ENCODE measurements at places on chromosomes 7 and 10.

DNA sequence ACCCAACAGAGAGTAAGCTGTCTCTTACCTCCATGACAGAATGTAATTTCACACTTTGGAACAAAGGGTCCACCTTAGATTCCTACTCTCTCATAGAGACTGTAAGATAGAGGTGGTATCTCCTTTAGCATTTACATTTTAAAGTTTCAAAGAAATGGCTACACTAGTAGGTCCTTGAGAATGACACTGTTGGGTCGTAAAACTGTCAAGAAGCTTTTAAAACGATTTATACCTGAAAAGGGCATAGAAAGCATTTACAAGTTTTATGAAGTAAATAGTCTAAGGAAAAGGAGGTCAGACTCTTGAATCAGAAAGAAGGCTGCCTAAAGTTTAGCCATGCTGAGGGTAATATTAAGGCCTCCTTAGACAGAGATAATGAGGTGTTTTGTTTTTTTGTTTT, 1212.4 kb upstream of the PHF14 start:
- DNase-seq, result no peak

GRCh38 chr7:37424995-37425394, 23.7 kb downstream of the ELMO1 start:
- DNase-seq, result no peak

DNA sequence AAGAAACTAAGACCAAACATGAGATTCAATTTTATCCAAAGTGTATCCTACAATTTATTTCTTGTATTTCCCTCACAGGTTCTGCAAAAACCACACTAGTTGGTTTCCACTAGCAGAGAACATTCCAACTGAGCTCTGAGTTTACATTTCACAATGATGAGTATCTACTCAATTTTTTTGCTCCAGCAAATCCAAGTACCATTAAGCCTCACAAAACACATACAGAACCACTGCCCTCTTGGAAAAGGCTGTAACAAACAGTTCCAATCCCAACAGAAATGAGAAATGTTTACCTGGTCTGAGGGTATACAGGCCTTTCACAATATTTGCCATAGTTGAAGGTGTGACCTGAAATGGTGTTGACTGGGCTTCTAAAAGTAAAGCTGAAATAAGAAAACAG, 59.9 kb downstream of the CACUL1 start:
- no peak for DNase-seq

DNA sequence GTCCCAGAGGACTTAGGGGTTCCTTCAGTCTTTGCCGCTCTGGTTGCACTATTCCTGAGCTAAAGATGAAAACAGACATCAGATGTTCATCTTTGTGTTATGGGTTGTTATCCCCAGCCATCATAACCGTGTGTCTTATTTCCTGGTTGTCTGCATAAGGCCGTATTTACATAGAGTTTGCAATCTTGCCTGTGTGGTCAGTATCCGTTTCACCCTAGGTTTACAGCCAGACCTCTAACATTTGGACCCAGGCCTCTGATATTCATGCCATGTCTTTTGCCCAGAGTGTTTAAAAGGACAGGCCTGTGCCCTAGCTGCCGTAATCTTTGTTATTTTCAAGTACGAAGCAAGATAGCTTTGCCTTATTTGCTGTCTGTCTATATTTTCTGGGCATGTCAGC, 26.6 kb downstream of the LRRC4 start:
- no peak for DNase-seq

DNA sequence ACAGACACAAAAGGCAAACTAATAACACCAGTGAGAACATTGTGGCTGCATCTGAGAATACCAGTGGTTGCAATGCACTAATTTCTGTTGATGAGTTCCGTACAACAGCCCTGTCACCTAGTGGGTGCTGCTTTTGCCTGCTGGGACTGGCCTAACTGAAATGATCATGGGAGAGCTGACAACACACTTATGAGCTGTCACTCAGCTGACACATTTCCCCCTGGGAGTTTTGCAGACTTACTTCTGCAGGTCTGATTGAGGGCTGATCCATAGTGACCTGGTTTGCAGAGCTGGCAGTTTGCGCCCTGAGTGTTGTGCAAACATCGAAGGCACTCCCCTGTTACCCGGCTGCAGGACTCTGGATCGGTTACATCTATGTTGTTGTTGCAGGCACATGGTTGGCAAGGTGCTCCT, 60.6 kb upstream of the LAMB1 start:
- no peak for DNase-seq

- no peak for DNase-seq
Measured at GRCh38 chr7:9958486-9958885, 1015.2 kb upstream of the PHF14 start.

DNA sequence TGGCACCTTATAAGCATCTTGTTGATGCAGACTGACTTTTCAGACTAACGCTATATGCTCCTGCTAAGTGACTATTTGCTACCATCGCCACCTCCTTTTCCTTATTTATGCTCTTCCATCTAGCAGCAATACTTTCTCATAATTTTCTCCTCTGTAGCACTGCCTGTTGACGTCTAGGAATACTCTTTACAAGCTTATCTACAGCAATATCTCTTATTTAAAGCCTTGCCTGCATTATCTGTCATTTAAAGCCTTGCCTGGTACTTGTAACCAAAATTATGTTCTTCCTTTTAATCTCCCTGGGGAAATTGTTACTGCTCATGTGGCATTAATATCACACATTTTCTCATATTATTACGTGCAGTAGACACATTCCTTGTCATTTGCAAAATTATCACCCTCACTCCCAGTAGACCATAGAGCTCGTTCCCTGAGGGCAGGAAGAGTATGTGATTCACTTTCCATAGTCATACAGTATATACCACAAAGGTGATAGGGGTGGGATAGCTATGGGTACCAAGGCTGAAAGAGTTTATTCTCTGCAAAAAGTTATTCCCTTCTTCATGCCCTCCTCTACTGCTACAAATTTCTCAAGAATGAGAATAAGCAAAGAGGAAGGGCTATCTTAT, 359.7 kb upstream of the PCDH15 start:
- DNase-seq, result no peak

- DNase-seq, result no peak
Measured at GRCh38 chr10:113666682-113667252, 2.9 kb upstream of the NRAP start.

GRCh38 chr7:155698633-155699032, 54.2 kb downstream of the RBM33 start:
- no peak for DNase-seq

DNA sequence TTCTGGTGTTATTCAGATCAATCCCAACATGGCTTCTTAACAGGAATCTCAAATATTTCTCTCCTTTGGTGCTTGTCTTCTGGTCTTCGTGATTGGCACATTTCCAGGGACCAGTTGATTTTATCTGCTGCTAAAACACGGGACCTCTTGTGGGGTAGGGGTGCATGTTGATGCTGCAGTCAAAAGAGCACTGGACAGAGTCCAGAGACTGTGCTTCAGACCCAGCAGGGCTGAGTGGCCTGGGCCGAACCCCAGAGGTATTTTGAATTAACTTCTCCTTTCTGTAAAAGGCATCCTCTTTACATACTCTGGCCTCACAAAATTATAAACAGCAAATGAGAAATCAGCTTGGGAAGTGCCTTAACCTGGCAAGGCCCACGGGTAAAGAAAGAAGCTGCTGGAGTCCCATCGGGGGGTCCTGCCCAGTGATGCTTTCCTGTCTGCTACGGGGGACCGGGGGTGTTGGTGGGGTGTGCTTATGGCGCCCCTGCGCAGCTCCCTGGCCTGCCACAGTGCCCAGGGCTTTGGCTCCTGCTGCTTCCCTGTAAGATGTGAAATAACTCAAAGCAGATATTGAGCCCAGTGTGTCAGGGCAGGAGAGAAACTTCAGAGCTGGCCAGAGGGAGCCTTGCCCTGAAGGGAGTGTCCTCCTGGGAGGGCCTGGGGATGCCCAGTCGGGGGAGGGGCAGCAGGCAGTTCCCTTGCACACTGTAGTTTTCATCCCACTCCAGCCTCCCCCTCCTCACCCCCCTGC, 230.5 kb downstream of the TCF7L2 start:
- no peak for DNase-seq

GRCh38 chr10:71231206-71231605, 18.8 kb downstream of the UNC5B start:
- no peak for DNase-seq

- DNase-seq, result no peak
Measured at GRCh38 chr7:29924684-29925083, 64.9 kb downstream of the SCRN1 start.

- no peak for DNase-seq
Measured at GRCh38 chr7:142248166-142249160, 9.4 kb downstream of the PRSS58 start.

DNA sequence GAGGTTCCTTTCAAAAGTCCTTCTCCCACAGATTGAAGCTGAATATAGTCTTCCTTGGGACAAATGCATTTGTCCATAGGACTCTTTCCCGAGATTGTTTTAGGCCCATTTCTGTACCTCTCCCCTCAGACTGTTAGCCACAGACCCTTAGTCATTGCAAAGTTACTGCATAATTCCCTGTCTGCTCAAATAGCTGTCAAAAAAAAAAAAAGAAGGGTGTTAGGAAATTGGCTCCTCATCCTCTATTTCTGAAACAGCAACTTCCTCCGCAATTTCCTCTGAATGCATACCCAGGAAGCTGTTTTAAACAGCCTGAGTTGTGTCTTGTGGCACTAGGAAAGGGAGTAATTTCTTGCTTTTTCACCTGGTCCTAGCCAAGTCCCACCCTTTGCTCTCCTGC, 5.4 kb downstream of the LRRC4 start:
- no peak for DNase-seq

DNA sequence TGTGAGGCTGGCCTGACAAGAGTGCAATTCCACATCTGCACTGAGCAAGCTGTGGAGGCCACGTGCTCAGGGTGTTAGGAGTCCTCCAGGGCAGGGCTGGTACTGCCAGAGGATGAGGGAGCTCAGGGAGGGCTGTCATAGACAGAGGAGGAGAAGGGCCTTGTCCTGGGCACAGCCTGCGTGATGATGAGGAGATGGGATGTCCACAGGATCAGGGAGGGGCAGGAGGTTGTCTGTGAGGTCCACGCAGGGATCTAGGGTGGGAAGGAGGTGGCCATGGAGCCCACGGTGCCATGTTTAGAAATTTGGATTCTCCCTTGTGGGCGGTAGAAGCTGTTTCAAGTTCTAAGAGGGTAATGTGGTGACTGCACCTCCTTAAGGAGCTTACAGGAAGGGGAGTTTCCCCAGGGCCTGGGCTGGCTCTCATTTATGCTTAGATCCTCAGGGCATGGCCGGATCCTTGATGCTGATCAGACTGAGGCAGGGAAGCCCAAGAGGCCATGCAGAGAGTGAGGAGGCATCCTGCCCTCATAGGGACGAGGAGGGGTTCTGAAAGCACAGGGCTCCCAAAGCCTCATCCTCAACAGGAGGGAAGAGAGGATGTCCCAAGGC, 30.3 kb downstream of the CHAT start:
- no peak for DNase-seq

DNA sequence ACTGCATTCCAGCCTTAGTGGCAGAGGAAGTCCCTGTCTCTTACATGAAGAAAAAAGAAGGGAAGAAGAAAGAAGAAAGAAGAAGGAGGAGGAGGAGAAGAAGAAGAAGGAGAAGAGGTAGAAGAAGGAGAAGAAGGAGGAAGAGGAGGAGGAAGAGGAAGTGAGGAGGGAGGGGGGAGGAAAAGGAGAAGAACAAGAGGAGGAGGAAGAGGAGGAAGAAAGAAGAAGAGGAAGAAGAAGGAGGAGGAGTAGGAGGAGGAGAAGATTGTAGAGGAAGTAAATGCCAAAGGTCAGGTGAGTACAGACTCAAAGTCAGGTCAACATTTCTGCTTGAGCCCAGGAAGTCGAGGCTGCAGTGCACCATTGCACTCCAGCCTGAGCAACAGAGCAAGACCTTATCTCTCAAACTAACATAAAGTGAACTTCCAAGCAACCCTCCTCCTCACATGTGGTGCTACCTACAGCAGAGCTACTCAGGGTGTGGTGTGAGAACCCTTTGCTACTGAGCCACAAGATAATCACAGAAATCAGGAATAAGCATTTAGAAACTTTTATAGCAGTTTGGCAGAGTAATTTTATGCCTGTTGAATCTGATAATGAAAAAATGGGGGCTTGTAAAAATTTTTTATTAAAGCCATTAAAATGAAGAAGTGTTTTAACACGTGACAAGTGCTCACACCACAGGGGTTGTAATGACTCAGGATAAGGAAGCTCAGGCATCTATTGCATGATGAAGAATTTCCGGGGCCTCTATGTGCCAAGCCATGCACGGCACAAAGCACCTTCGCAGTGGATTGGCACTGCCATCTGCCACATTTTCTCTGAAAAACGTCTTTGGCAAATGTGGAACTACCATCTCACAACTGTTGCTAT, 224.9 kb upstream of the AUTS2 start:
- DNase-seq, result no peak

DNA sequence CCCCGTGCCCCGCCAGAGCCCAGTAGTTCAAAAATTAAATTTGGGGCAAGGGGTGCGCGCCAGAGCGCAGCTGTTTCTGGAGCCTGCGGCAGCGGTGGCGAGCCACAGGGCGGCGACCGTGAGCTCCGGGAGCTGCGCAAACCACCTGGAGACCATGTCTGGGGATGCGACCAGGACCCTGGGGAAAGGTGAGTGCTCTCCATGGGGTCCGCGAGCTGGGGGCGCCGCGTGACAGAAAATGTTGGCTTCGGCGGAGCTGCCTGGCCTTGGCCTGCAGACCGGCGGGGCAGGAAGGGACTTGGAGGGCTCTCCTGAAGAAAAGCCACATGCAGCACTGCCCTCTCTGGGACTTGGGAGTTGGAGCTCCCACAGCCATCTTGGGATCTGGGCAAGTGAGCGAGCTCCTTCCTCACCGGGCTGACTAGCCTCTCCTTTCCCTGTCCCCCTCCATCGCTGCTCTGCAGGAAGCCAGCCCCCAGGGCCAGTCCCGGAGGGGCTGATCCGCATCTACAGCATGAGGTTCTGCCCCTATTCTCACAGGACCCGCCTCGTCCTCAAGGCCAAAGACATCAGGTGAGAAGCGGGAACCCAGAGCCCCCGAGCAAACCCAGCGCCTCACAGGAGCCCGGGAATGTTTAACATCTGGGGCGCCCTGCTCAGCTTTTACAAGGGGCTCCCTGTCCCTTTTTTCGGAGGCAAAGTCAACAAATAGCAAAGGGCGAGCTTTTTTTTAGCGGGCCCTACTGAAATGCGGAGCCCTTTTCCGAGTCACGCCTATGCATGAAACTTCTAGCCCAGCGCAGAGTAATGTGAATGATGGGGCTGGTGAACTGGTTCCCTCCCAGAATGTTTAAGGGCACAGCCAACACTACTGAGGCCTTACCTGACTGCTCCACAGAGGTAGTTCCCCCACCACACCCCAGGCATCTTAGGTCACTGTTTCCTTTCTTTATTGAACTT, 6.1 kb downstream of the GSTO2 start:
- no peak for DNase-seq

DNA sequence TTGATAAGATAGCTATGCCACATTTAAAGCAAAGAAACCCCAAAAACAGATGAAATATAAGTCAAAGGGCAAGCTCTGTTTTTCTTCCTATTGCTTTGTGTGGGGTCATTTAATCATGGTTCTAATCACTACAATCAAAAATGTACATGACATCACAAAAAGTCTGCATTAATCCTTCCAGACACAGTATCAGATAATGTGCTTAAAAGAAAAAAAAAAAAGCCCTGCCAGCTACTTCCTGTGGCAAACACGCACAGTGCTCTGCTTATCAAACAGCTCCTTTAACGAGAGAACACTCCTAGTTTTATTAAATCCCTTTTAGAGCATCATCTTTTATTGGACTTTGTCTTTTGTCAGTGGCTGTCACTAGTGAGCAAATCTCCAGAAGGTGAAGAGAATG, 1005.8 kb downstream of the GATA3 start:
- DNase-seq, result no peak

- DNase-seq, result no peak
Measured at GRCh38 chr10:114131094-114131493, 42.9 kb downstream of the CCDC186 start.

GRCh38 chr7:4742051-4742573, 33.3 kb upstream of the AP5Z1 start:
- DNase-seq, result no peak

Data from stimulated activated CD4-positive, alpha-beta T cell treated with anti-CD3 and anti-CD28 coated beads, Interleukin-15, amount 100 ng/mL, for 1 hour (primary cell).